ENCODE measurements at places on chromosomes 5 and 9.

DNA sequence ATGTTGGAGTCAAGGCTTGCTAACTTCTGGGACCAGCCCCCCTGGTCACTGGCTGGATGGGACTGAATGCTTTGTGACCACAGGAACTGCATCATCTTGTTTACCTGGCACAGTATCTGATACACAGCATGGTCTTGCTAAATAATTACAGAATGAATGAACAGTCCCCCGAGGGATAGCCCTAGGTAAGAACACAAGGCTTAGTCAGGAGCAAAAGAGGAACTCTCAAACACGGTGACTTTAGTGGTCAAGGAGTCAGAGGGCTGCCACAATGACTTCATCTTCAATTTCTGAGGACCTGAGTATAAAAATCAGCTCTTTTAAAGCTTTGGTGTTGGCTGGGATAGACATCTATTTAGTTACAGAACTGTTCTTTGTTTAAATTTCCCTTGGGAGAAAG is 15.1 kb upstream of the CXCL14 start:
- DNase-seq, result no peak

DNA sequence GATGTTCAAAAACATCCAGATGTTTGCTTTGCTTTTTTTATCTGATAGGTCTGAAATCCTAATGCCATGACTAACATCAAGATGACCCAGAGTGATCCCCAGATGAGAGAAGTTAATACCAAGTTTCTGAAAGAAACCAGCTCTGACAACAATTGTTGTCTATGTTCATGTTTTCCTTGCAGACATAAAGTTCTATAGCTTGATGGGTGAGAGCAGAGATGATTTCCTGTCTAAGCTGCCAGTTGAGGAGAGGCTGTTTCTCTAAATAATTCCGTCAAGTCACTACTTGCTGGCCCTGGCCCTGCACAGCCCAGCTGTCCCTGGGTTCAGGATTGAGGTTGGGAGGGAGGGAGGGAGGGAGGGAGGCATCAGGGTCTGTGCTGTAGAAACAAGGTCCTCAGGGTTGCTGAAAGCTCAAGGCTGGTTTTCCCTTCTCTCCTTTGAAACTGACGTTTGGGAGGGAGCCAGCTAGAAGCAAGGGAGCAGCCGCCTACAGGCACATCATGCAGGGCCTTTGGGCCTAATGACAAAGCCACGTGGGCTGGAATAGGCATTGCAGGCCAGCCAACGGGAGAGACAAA is 3.9 kb downstream of the SPARC start:
- no peak for DNase-seq

GRCh38 chr9:137742698-137743097 is 123.9 kb downstream of the EHMT1 start:
- DNase-seq, result no peak

GRCh38 chr9:125172031-125172755 is 17.4 kb downstream of the PPP6C start:
- no peak for DNase-seq

GRCh38 chr5:143472576-143472975 is 69.1 kb upstream of the NR3C1 start:
- DNase-seq, result no peak

DNA sequence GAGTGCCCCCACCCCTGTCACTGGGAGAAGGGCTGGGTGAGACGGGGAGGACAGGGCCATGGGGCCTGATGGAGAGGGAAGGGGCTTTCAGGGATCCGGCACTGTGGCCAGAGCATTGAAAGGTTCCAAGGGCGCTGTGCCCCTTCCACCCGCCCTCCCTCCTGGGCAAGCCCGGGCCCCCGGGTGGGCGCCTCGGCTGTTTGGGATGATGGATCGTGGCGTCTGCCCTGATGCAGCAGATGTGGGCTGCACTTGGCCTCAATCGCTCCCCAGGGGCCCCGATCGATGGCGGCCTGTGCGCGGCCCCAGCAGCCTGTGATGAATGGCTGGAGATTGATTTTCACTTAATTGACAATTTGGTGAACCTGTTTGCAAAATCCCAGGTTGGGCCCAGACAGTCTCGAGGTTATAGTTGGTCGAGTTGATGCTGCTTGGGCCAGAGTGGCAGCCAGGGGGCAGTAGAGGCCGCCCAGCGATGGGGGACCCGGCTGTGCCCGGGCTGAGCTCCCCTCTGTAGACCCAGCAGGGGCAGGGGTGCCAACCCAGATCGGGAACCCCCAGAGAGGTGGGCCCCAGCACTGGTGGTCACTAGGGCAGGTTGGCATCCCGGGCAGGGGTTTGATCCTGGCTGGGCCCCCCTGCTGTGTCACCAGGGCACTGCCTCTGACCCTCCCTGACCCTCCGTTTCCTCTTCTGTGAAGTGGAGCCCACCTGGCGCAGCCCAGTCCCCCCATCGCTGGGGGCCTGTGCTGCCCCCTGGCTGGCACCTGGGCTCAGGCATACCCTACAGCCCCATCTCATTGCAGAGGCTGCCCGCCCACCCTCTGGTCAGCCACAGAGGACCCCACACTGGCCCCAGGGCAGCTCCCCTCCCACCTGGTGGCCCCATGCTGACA is 34.7 kb downstream of the LHX3 start:
- DNase-seq, result peak; percentile 55
